ENCODE measurements at places on chromosomes 2 and 18.
A peak's percentile ranks its signal among the peaks of the same experiment; 100 is the strongest.

- DNase-seq, result no peak
These were observed 104.9 kb downstream of the RBMS1 start for GRCh38 chr2:160388464-160389263.

DNA sequence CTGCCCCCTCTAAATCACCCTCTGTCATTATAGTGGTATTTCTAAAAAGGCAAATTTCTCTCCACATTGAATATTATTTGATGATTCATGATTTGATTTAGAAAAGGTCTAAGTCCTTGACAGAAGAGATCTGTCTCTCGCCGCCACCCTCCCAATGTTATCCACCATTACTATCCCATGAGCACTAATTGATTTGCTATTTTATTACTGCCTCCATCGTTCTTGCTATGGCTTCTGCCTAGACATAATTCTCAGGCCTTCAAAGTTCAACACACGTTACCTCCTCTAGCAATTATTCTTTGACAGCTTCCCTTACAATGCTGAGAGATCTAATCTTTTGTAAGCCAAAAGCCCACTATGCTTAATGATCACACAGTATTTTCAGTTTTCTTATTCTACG, 507.0 kb upstream of the CHAC2 start:
- DNase-seq, result no peak

DNA sequence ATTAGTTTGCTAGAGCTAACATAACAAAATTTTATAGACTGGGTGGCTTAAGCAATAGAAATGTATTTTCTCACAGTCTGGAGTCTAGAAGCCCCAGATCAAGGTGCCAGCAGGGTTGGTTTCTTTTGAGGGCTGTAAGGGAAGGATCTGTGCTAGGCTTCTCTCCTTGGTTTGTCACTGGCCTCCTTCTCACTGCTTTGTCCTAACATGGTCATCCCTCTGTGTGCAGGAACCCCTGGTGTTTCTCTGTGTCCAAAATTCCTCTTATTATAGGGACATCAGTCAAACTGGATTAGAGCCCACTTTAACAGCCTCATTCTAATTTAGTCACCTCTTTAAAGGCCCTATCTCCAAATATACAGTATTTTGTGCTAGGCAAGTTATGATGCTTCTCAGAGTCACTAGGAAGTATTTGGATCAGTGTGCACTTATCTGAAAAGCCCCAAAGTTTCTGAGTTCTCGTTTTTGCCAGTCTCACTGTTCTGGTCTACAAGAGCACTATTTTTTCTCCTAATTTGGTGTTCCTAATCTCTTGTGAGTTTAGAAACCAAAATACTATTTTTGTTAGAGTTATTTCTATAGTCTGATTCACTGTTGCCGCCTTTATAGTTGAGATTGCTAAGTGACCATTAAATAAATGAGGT, 29.0 kb downstream of the ZC3H6 start:
- no peak for DNase-seq

- DNase-seq, result no peak
These were observed 22.4 kb upstream of the CCBE1 start for GRCh38 chr18:59719544-59720181.

DNA sequence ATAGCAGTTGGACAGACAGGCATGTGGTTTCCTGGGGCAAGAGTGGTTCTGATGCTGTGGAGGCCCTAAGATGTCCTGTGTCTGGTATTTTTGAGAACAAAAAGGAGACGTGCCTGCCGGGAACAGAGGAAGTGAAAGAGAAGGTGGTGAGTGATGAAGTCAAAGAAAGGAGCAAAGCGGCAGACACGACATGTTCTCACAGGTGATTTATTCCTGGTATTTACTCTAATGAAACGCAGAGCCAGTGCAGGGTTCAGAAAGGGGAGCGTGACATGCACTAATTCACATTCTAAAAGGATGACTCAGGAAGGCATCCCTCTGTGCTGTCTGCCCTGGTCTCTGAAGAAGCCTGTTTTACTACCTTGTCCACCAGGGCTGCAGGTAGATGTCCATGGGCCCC, 211.0 kb downstream of the KCNE4 start:
- DNase-seq, result peak; percentile 79

GRCh38 chr2:46194856-46195255, 102.4 kb upstream of the EPAS1 start:
- no peak for DNase-seq

DNA sequence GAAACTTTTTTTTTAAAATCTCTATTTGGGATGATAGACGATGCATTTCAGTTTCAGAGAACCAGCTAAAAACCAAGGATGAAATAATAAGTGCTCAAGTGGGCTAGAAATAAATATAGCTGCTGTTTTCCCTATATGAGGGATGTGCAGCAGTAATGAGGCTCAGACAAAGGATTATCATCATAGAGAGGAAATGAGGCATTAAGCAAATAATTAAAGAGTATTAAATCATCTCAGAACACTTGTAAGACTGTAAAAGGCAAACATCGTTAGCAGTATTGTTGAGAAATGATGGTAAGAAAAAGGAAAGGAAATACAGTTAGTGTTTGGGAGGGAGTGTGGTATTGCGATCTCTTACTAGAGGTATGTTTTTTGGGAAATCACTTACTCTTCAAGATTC, 233.5 kb downstream of the TGIF1 start:
- no peak for DNase-seq

GRCh38 chr2:155125585-155126230, 427.2 kb downstream of the KCNJ3 start:
- DNase-seq, result no peak

DNA sequence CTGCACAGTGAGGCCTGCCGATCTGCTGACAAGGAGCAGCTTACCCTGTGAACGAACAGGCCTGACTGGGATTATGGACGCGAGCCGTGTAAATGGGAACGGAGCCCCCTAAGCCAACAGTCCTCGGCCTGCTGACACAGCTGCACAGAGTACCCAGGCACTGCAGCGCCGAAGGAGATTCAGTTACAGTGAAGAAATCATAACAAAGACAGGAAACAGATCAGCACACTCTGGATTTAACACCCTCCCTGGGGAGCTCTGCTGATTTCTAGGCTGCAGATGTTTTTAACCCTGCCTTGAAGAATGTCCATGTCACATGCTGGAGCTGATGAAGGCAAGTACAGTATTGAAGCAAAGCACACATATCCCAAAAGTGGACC, 43.4 kb downstream of the COLEC12 start:
- DNase-seq, result peak; percentile 64

DNA sequence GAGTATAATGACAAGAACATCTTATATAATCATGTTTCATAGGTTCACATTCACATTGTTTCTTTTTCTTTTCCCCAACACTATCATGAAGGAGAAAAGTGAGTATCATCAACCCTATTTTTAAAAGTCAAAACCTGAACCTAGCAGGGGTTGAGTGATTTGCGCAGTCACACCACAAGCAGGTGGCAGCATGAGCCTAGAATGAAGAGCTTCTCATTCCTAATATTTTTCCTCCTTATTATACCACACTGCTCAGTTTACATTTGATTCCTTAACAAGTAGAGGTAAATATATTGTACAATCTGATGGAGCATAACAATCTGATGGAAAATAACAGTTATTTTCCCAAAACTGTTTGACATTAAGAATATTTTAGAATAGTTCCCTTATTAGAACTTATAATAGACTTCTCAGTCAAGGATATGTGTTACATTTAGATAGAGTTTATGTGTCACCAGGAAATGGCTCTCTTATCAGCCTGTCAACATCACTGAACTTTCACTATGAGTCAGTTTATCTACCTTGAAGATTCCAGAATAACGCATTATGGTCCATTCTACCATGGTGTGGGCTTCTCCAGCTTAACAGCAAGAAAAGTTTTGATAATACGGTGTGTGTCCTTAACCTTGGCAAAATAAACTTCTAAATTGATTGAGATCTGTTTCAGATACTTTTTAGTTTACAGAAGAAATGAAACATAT, 119.5 kb downstream of the NEB start:
- DNase-seq, result no peak

- DNase-seq, result no peak
These were observed 168.6 kb upstream of the SIX2 start for GRCh38 chr2:45177870-45178269.

DNA sequence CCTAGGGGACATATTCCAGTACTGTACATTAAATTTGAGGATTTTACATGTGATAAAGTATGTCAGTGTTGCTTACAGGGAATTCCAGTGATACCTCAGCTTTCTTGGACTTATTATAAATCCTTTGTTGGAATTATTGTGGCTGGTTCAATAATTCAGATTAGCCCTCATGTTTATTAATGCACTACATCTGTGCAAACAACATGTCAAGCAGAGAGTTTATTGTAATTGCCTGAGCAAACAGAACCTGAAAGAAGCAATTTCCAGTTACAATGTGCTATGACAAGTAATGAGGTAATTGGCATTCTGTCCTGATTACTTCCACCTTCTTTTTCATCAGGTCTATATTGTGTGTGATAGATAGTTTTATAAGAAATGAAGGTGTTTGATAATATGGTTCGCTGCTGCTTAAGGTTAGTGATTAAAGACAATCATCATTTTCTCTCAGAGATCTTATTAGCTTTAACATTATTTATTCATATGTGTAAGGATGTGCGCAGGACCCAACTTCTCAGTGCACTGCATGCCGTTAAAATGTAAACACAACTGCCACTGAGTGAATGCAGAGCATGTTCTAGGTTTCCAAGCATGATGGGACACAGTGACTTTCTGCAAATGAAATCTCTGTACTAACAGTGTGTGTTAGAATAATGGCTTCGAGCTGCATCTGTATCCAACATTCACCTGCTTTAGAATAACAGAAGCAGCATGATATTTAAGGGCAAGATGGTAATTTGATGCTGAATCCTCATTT, 973.7 kb upstream of the POU3F3 start:
- no peak for DNase-seq

GRCh38 chr18:11719621-11720020, 30.6 kb downstream of the GNAL start:
- DNase-seq, result no peak

- no peak for DNase-seq
These were observed 129.0 kb downstream of the CABYR start for GRCh38 chr18:24267878-24268277.

- peak; percentile 91 for DNase-seq
These were observed 7.4 kb downstream of the DLX2 start for GRCh38 chr2:172095146-172095904.

GRCh38 chr2:122851161-122851560, 1095.7 kb downstream of the TSN start:
- DNase-seq, result no peak

DNA sequence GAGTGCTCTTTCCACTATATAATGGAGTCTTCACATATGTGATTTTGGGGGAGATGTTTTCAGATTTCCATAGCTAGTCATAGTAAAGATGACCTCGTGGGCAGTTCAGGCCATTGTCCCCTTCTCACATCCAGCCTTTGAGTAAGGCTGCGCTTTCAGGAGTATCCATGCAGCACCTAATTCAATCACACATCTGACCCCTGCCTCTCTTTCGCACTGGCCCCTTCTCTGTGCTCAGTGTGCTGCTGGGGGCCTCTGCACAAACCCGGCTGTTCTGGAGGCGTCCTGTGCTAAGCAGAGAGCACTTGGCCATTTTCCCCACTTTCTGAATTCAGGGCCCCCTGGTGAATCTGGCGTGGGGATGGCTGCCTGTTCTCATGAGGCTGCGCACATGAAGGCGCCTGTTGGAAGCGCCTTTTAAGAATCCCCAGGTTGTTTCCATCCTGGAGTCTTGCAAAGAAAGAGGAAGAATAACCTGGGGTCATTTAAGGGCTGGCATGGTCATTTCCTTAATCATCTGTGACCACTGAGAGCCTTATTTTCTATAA, 96.0 kb upstream of the ALPP start:
- no peak for DNase-seq

- DNase-seq, result no peak
These were observed 159.1 kb downstream of the ALK start for GRCh38 chr2:29762239-29762638.

DNA sequence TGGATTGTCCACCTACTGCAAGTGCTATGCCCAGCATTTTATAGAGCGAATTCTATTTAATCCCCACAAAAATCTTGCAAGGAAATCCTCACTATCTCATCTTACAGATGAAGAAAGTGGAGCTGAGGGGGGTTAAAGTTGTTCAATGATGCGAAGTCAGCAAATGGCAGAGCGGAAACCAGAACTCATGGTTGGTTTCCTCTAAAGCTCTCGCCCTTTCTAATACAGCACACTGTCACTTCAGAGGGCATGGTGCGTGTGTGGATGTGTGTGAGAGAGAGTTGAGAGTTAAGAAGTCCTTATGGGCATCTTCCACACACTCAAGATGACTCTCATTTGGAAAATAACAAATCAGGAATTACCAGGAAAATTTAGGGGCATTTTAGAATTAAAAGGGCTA, 78.4 kb downstream of the TGFA start:
- DNase-seq, result no peak

GRCh38 chr2:58967736-58968135, 726.6 kb upstream of the FANCL start:
- DNase-seq, result no peak

DNA sequence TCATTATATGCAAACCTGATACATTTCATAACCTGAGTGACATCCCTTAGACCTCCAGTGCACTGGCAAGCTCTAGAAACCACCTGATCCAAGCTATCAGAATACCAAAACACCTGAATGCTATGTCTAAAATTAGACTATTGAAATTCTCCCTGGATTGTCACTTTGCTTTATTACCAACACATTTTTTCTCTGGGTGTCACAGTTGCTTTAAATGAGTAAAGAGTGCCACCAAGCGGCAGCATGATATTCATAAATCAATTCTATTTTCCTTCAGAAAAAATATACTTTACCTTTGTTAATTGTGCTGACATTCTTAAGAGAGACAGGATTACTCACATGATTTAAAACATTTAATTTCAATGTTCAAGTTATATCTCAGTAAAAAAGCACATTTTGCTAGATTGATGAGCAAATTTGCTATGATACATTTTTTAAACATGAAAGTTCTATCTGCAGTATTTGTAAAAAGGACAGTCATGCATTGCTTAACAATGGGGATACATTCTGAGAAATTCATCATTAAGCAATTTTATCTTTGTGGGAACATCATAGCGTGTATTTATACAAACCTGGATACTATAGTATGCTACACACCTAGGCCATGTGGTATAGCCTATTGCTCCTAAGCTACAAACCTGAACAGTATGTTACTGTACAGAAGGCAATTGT, 338.4 kb upstream of the SLC39A10 start:
- DNase-seq, result peak; percentile 36

DNA sequence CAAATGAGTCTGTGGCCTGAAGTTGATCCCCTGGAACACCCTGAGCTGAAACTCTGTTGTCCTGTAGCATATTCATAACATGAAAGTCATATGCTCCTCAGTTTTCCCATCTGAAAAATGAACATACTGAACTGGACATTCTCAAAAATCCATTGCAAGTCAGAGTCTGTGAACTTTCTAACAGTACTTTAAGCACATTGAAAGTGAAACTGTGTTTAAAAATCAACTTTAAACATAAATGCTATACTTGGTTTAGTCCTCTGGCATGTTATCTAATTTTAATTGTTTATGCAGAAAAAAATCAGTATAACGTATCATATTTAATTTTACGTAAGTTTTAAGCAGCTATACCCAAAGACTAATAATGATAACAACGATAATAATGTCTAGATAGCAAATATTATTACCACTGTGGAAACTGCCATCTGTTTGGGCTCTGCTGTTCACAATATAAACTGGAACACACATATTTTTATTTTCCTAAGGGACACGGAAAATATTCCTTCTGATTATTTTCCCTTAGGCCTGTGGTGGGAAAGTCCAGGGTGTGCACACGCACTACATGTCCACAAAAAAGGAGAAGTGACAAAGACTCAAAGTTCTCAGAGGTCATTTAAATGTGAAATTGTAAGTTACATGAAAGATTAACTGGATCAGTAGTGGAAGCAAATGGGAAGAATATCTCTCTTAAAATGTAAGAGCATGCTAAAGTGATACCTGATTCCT, 56.1 kb upstream of the TTN start:
- no peak for DNase-seq

- DNase-seq, result no peak
These were observed 460.4 kb downstream of the MBD2 start for GRCh38 chr18:53764086-53764485.
